ENCODE measurements at places on chromosomes 1 and 21.

DNA sequence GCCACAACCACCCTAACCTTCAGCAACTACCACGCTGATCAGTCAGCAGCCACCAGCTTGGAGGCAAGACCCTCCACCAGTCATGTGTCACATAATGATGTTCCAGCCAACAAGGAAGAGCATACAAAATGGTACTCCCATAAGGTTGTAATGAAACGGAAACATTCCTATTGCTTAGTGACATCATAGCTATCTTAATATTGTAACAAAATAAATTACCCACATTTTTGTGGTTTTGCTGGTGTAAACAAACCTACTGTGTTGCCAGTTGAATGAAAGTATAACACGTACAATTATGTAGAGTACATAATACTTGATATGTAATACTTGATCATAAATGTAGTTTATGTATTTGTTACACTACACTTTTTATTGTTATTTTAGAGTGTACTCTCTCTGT is 1363.2 kb upstream of the ADGRL4 start:
- DNase-seq, result no peak

DNA sequence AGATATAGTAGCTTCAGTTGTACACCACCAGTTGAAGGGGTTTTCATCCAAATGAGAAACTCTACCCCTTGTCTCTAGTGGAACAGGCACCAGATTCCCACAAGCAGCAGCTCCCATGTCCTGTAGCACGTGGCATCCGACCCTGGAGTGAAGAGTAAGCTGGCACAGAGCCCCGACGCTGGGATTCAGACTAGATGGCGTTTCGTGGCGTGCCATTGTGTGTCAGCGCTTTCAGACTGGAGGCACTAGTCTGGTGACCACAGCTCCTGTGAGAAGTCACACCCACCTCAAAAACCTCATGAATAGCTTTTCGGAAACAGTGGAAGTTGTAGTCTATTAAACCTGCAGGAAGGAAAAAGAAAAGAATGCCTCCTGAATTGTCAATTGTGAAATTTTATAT is 20.2 kb downstream of the RRAGC start:
- no peak for DNase-seq

DNA sequence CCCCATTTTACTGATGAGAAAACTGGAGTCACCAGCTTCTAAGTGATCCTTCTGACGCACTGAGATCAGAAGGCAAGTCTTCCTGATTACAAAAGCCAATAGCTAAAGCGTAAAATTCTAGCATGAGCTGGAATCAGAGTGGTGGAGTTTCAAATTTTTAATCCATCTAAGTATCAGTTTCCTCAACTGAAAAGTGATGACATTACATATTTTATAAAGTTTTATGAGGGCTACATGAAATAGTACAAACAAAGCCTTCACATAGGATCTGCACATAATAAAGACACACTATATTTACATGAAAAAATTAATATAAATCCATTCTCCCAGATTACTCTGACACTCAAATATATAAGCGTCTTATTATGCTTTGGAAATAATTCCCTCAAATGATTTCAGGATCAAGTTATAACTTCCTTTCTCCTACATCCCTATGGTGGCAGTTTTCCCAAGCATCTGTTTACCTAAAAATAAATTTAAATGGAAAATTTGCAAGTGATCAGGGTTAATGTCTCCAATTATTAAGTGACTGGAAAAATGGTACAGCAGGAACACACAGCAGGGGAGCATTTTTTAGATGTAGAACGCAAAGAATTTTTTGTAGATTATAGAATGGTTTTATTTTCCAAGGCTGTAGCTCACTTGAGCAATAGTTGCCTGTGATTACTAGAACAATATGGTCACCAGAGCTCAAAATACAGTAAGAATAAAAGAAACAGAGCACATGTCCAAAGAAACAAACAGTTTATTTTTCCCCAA is 490.4 kb upstream of the C1orf87 start:
- no peak for DNase-seq

DNA sequence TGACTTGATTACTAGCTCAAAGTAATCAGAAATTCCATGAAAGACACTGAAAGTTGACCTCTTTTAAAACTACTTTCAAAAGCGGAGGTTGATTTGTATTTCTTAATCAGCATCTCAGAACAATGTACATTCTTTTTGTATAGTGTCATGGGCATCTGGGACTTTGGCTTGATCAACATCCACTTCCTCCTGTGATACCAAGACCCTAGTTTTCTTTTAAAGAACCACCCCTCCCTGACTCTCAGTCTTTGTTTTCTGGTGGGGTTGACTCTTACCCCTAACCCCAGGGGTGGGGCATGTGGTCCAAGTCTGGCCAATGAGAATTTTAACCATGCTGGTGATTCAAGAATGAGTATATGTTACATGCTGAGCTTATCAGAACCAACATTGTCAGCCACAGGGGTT is 21.7 kb upstream of the IRF2BP2 start:
- peak; percentile 95 for DNase-seq

GRCh38 chr1:1629430-1630190 is 2.4 kb upstream of the MMP23B start:
- no peak for DNase-seq

DNA sequence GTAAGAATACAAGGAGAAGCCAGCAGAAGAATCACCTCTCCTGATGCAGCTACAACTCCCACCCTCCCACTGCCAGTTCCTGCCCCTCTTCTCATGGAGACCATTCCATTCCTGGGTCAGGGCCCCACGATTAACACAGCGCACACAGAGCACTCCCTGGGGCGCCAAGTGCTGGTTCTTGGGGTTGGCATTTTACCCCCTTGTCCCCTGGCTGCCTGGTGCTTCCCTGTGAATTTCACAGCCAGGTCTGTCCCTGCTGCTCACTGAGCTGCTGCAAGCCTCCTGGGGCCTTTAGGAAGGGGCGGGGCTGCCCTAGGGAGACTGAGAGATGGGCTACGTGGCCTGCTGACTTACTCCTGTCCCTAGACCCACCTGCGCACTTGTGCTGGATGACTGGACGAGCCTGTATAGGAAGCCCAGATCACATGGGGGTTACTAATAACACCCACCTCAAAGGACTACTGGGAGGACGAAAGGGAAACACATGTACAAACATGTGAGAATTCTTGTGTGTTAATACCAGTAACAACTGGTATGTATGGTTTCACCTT is 4.8 kb downstream of the ZNF672 start:
- no peak for DNase-seq

DNA sequence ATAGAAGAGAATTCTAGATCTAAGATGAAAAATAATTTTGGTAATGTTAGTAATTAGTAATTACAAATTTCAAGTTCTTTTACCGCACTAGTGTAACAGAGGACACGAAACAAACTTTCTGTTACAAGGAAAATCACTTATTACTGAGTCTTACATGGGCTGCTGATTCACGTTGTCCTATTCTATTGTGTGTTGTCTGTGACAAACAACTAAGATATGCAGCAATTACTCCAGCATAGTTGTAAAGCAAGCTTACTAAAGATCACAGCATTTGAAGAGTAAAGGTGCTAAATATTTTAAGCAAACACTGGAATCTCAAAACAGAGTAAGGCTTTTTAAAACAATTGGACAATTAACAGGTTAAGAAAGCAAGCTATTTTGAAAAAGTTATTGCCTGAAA is 502.3 kb downstream of the KCNT2 start:
- no peak for DNase-seq

DNA sequence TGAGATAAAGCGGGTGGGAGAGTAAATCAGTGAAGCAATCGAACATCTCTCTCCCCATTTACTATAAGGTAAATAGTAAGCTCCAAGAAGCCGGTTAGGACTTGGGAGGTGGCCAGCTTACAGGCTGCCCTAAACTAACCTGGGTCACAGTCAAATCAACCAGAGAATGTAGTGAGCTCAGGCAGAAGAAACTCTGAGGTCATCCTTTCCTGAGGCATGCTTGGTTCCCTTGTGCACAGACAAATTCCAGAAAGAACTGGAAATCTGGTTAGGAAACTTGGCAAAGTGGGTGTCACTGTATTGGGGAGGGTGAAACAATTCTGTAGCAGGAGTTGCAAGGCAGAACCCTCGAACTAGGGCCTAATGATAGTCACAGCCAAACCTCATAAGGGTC is 72.5 kb downstream of the NTMT2 start:
- DNase-seq, result peak; percentile 17

- no peak for DNase-seq
Observed at GRCh38 chr1:92862605-92863004, 30.8 kb downstream of the RPL5 start.

DNA sequence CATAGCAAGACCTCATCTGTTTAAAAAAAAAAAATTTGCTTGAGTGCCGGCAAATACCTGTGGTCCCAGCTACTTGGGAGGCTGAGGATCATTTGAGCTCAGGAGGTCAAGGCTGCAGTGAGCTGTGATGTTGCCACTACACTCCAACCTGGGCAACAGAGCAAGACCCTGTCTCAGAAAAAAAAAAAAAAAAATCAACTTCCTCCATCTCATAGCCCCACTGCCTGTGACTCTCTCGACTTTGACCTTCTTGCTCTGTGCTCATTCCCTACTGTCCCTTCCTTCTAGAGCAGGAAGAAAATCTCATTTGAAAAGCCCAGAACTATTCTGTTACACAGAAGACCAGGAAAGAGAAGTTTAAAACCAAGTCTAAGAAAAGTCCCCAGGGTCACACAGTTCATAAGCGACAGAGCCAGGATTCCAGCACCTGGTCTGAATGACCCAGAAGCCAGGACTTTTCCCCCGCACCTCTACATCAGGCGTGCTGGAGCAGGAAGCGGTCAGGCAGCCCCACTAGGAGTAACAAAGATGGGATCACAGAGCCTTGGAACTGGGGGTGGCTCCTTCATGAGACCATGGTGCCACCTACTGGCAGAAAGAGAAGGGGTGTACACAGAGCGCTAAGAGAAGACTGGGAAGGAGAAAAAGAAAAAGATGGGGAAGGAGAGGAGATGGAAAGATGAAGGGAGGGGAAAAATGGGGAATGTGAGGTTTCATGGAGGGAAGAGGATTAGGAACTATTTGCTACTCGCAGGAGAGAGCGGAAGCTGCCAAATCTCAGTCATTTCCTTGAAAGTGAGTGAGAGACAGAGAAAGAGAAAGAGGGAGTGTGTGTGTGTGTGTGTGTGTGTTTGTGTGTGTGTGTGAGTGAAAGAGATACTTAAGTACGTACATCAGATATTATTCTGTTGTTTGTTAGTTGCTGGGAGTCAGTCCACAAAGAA is 3.1 kb upstream of the P3R3URF start:
- DNase-seq, result peak; percentile 85

GRCh38 chr1:55986003-55986402 is 593.4 kb downstream of the PLPP3 start:
- no peak for DNase-seq

DNA sequence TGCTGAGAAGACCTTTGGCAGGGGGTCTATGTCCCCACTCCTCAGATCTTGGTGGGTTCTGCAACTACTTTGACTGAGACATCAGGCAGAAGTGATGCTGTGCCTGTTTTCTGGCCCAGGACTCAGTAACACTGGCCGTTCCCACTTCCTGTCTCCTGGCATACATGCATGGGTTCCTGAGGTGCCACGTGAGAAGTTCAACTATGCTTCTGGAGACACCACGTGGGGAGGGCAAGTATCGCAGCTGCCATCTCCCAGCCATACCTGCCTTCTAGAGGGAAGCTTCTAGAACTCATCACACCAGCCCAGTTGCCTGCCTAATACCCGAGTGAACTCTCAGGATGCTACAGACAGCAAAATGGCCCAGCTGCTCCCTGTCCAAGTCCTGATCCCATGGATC is 65.8 kb downstream of the TRABD2B start:
- DNase-seq, result no peak

- DNase-seq, result no peak
Observed at GRCh38 chr1:86938450-86938849, 24.0 kb downstream of the HS2ST1 start.

GRCh38 chr1:230097370-230097769 is 30.3 kb downstream of the GALNT2 start:
- no peak for DNase-seq

DNA sequence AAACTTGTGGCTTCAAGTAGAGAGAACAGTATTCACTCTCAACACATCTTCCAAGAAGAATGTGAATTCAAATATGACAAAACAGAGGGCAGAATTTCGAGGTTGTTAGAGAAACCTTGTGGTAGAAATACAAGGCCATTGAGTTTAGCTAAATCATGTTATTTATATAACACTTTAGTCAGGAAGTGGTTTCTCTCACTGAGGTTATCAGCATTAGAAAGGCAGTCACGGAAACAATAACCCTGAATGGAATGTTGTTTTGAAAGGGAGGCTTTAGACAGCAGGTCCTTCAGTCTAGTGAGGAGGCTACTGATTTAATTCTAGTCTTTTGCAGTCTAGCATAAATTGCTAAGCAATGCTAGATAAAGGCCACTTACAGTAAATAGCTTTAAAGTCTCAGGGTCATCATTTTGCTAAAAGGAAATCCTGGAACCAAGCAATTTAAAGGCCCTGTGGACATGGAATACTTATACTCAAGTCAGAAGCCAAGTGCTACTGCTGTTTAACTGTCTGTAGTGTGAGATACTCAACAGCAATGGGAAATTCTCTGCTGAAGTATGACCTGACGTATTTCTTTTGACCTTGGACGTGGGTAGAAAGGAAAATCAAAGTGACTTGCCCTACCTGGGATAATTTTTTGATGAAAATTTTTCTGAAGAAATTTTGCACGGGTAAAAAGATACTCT is 89.0 kb upstream of the CHODL start:
- DNase-seq, result peak; percentile 36

DNA sequence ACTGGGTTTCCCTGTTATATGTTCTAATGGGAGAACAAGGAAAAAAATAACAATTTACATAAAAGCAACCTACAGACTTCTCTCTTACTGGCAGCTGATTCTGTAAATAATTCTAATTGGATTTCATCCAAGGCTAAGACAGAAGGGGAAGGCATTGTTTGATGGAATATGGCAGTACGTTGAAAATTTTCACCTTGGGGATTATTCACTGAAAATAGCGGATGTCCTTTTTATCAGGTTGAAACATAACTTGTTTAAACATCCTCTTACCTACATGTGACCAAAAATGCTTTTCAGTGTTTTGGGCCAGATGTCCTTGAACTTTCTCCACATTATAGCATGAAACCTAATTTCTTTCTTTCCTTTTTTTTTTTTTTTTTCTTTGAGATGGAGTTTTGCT is 24.9 kb downstream of the TSNAX start:
- DNase-seq, result no peak

- no peak for DNase-seq
Observed at GRCh38 chr1:83512373-83513193, 486.3 kb downstream of the TTLL7 start.

- DNase-seq, result peak; percentile 88
Observed at GRCh38 chr21:38343691-38344090, 86.9 kb downstream of the KCNJ15 start.

- DNase-seq, result no peak
Observed at GRCh38 chr1:206058927-206059292, 5.9 kb downstream of the RHEX start.

DNA sequence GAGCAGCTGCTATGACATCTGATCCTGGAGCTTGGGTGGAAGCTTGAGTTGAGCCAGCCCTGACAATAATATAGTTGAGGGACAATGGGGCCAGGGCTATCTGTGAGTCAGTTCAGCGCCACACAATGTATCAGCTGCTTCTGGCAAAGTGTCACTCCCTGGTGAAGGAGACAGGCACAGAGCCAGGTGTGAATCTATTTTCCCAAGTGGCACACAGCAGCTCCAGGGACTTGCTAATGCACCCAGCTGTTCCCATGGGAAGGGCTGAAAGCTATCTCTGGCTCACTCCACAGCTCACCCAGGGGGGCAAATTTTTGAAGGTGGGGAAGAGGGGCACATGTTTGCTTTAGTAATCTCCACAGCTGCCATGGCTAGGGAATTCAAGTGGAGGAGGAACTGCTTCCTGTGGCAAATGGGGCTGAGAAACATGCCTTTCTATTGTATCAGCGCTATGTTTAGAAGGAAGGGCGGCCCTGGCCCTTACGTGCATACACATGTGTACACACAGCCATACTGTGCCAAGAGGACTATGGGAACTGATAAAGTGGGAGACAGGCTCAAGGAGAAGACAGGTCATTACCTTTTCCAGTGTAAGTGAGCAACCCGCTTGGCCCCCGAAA is 2.2 kb downstream of the CYB5R1 start:
- DNase-seq, result peak; percentile 54

Measured in fibroblast of skin of back (primary cell).